ENCODE measurements at places on chromosomes 1 and 21.

DNA sequence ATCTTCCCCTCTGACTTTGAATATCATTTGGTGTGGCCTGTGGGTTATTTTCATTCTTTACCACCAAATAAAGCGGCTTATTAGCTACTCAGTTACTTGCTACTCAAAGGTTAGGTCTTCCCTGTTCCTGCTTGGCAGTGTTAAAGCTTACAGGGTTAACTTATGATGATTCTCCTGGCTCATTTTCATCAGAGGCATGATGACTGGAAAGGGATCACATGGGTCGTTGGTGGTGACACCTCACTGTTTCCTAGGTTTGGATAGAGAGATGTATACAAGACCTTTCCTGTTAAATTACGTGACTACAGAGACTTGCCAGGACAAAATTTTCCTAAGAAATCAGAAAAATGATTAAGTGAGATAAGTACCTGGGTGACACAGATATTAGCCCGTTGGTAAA is 27.4 kb downstream of the MRPS6 start:
- no peak for DNase-seq

DNA sequence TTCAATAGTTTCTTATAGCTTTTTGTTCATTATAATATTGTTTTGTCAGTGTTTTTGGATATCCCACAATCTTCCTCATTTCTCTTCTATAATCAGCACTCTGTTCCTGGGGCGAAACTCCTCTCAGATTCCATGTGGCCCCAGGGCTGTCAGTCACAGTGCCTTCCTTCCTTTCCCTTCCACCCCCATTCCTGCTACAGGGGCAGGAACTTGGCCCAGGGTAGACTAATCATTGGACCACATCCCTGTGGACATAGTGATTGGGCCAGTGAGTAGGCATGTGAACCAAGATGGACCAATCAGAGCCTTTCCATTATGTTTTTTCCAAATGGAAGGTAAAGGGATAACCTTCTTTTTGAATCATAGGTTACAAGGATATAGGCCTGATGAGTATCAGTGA is 78.3 kb downstream of the PGM1 start:
- DNase-seq = no peak

GRCh38 chr1:101592845-101593244 is 356.0 kb downstream of the S1PR1 start:
- DNase-seq = no peak

DNA sequence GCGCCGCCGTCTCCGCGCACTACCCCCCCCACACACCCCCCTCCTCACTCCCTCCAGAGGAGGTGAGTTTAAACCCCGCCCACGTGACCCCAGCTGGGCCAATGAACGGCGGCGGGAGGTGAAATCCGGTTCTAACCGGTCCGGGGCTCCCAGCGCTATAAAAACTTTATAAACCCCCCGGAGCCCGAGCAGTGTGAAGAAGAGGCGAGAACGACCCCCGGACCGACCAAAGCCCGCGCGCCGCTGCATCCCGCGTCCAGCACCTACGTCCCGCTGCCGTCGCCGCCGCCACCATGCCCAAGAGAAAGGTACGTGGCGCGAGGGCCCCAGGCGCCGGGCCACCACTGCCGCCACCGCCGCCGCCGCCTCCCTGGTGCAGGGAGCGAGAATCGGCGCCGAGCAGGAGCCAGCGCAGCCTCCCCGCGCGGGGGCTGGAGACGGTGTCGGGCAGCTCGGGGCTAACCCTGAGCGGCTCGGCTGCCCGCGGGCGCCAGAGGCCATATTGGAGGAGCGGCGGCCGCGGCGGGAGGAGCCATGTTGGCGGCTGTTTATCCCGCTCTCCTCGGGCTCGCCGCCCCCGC is at the start of gene HMGN2:
HMGN2 (plus strand) TSS at position 121 of the 581 bp plus-strand sequence; CDS start at position 294, 173 bp downstream.
- DNase-seq = peak; percentile 65

DNA sequence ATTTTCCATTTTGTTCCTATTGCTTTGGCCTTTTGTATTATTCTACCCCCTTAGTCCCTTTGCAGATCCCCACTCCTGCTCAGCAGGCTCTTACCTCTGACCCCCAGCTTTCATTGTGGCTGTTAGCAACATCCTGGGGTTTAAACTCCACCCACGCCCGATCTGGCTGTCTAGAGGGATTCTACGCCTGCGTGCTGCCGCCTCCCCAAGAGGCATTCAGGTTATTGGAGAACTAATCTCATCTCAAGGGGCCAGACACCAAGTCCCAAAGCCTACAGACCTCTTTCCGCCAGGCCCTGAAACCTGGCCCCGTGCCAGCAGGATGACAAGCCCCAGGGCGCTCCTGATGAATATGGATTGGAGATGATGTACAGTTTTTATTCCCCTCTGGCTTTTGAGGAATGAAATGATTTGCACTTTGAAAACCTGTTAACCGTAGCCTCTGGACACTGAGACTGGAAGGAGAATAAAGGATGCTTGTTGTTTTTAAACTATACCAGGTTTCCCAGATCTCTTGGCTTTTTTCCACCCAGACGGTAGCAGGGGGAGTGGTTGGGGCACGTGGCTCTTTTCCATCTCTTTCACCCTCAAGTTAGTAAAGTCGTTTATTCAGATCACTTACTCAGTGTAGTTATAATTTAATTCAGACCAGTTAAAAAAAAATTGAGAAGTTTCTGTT is 14.5 kb upstream of the IKBKE start:
- peak; percentile 97 for DNase-seq

DNA sequence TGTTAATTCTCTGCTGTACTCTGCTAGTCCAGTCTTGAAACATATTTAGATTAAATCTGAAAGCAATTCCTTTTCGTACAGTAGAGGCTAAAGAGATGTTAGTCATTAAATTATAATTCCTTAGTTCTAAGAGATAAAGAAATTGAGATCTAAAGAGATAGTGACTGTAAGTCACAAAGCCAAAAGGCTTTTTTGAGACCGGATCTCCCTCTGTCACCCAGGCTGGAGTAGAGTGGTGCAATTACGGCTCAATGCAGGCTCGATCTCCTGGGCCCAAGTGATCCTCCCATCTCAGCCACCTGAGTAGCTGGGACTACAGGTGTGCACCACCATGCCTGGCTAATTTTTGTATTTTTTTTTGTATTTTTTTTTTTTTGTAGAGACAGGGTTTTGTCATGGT is 64.7 kb downstream of the TPR start:
- DNase-seq = no peak

DNA sequence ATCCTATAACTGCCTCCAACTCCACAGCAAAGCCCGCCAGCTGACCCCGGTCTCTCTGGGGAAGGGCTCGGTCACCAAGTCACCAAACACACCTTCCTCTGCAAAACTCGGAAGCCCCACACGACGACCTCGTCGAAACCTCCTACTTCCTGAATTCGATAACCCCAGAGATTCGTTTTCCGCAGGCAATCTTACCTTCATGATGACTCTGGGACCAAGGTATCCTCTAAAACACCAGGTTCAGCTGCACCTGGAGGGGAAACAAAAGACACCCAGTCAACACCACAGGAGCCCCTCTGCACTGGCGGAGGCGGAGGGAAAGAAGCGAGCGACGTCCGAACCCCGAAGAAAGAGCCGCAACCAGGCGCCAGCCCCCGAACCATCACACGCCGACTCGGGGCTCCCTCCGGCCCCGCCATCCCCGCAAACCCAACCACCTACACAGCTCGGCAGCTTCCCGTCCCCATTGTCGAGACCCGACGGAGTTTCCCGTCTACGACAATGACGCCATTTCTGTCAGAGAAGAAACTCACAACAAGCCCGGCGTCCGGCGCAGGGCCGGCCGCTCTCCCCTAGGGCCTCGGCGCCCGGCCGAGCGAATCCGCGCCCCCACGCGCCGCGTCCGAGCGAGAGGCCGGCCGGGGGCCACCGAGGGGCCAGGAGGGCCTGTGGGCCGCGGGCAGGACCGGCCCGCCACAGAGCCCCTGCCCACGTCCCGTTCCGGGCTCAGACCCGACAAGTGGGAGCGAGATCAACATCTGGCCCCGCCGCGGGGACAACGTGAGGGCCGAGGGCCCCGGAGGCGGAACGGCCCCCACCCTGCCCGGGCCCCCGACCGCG is 1.0 kb downstream of the ARID4B start:
- peak; percentile 2 for DNase-seq

DNA sequence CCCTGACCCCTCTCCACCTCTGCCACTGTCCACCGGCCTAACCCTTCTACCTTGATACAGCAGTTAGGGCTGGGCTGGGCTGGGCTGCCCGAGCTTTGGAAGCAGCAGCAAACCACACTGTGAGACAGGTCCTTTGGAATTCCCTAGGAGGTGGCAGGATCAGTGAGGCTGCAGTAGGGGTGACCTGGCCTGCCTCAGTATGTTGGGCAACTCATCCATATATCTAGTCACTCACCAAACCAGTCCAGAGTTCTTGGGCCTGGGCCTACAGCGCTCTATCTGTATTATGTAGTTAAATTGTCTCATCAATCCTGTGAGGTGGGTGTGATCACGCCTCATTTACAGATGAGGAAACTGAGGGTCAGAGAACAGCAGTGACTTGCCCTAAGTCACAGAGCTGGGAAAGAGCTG is 13.3 kb upstream of the SYNC start:
- no peak for DNase-seq

GRCh38 chr1:27858072-27858948 is 14.0 kb upstream of the THEMIS2 start:
- peak; percentile 5 for DNase-seq

DNA sequence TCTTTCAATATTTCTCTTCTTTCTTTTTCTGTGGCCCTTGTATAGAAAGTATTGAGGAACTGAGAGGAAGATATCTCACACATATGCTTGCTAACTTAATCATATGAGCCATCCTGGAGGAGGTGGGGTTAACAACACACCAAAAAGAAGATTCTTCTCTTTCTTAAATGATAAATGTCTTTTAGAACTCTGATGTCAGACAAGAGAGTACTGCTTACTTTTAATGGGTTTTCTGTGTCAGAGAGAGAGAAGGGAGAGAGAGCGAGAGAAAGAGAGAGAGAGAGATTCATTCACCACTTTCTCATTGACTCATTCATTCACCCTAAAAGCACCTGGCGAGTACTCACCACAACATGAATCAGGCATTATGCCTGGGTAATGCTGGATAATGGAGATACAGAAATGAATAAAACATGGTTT is 250.3 kb upstream of the SGIP1 start:
- no peak for DNase-seq

- no peak for DNase-seq
Measured at GRCh38 chr1:241219449-241219848, 137.6 kb downstream of the RGS7 start.

GRCh38 chr1:175646439-175647209 is 96.8 kb downstream of the TNR start:
- DNase-seq = no peak

DNA sequence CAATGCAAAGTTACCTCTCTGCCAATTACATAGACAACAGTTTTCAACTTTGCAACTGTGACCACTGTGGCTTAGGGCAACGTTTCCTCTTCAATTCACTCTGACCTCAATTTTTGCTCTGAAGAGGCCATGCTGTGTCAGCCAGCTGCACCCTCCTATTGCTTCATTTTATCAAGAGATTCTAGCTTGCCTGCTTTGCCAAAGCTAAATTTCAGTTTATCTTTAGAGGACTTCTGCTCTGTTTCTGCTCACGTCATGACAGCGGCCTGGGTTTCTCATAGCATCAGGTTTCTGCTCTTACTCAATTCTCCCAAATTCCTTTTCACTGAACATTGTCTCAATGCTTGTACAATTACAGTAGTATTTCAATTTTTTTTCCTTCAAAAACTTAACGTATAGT is 154.6 kb downstream of the PLA2G4A start:
- DNase-seq = no peak

DNA sequence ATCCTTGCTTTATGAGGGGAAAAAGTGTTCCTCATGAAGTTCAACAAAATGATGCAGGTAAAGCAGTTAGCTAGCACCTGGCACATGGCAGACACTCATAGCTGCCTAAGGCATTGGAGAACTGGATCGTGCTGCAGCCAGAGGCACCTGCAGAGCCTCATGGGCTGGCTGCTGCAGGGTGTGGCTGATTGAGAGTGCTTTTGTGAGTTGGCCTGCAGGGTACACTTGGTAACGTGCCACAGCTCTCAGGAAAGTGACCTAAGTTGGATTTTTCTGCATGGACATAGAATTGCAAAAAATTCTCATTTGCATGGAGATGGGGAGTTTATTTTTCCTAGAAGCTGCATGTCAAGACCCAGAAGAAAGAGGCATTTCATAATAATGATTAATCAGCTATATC is 31.6 kb upstream of the IL20 start:
- DNase-seq = peak; percentile 74

- no peak for DNase-seq
Measured at GRCh38 chr1:112322983-112323678, 72.9 kb upstream of the CTTNBP2NL start.

DNA sequence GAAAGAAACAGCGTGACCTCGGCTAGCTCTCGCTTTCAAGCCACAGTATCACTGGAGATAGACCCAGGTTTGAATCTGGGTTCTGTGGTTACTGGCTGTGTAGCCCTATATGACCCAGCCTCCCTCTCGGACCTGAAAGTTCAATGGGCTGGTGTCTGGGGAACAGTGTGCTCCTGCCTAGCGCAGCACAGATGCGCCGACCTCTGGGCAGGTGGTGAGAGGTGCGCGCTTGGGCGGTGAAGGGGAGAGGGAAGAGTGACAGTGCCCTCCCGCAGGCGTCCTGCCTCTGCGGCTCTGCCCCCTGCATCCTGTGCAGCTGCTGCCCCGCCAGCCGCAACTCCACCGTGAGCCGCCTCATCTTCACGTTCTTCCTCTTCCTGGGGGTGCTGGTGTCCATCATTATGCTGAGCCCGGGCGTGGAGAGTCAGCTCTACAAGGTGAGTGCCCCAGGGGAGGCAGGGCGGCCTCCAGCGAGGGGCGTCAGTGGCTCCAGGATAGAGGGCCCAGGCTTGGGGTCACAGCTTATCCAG is 10.5 kb downstream of the SERINC2 start:
- no peak for DNase-seq

- no peak for DNase-seq
Measured at GRCh38 chr1:193301746-193302145, 115.3 kb upstream of the B3GALT2 start.

- DNase-seq = no peak
Measured at GRCh38 chr1:203559523-203559922, 65.6 kb downstream of the OPTC start.

DNA sequence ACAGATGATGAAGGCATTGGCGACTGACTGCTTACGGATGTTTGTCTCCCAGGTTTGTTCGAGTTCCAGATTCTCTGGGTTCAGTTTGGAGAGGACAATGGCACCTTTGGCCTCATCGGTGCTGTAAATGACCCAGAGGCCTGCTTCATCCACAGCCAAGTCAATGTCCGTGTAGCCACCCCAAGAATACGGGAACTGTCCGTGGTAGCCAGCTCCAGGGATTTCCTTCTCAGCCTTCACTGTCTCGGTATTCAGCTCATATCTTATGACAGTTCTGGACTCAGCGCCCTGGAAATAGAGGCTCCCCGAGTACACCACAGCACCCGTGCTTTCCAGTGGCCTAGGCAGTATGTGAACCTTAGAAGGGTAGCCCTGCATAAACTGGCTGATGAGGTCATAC is 14.1 kb downstream of the MYOCOS start:
- no peak for DNase-seq

GRCh38 chr1:111127923-111128643 is 11.8 kb downstream of the DRAM2 start:
- no peak for DNase-seq
